ENCODE measurements at places on chromosomes 11 and 22.
A peak's percentile ranks its signal among the peaks of the same experiment; 100 is the strongest.

DNA sequence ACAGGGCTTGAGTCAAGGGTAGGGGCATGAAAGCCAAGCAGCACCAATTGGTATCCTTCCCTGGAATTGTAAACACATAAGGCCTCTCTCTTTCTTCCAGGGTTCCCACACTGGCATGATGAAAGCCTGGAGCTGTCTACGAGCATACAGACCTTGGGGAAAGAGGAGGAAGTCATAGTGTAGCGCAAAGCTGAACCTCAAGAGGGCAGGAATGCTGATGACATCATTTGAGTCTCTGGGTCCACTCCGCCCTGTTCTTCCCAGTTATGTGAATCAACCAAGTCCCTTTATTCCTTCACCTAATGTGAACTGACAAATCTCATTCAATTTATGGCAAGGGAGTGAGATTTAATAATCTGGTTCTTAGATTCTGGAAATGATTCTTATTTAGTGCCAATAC lies 266.4 kb upstream of the NCAM1 start:
- no peak for DNase-seq

GRCh38 chr11:112024773-112025678 lies at the start of gene DLAT:
TSS of gene DLAT (plus strand) at chr11:112025408. CDS start at chr11:112025473, 65 bp downstream.
- peak; percentile 81 for DNase-seq

GRCh38 chr22:43567691-43568324 lies 156.0 kb downstream of the MPPED1 start:
- no peak for DNase-seq

GRCh38 chr11:70225681-70226177 lies 22.6 kb downstream of the FADD start:
- DNase-seq: no peak

DNA sequence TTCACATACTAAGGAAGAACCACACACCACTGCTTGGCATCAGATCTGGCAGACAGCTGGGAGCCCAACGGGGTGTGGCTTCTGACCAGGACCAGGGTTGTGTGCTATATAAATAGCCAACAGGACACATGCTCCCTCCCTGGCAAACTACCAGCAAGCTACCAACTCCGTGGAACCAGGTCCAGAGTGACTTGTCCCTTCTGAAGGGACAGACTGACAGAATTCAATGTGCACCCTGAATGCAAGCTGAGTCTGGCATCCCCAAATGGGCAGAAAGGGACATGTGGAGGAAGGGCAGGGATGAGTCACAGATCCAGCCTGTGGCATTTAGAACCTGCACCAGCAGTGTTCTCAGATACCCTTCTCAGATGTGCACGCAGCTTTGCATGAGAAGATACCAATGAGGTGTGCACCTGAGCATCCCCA lies 92.9 kb downstream of the MICAL3 start:
- peak; percentile 19 for DNase-seq

- no peak for DNase-seq
These were observed 200.5 kb downstream of the DDX10 start for GRCh38 chr11:108865406-108865805.

DNA sequence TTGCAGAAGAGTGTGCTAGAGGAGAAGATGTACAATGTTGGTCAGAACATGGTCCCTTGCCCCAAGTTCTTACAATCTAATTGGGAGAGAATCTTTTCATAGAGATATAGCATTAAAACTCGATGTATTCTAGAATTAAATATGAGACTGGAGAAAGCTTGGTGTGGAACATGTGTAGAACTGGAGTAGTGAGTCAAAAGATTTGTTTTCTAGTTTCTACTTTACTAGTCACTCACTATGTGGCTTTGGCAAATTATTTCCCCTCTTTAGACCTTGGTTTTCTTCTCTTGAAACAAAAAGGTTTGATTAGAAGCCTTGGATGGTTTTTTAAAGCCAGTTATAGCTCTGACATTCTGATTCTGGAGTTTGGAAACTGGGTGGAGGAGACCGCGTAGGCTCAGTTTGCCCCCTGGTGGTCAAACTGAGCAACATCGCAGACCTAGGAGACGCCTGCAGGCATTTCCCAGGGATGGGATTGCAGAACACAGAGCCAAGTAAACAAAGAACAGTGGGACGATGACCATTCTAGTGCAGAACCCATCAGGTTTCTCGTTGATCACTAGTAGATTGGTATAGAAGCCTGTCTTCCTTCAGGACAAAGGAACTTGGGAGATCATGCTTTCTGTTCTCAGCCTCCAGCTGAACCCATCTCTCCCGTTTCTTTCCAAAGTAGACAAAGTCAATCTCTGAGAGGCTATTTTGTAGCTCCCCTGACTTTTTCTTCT lies 8.5 kb upstream of the CHRDL2 start:
- peak; percentile 63 for DNase-seq

DNA sequence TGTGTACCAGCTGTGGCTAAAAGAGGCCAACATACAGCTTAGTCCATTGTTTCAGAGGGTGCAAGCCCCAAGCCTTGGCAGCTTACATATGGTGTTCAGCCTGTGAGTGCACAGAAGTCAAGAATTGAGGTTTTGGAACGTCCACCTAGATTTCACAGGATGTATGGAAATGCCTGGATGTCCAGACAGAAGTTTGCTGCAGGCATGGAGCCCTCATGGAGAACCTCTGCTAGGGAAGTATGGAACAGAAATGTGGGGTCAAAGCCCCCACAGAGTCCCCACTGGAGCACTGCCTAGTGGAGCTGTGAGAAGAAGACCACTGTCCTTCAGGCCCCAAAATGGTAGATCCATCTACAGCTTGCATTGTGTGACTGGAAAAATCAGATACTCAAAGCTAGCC lies 42.2 kb upstream of the PTH start:
- no peak for DNase-seq

DNA sequence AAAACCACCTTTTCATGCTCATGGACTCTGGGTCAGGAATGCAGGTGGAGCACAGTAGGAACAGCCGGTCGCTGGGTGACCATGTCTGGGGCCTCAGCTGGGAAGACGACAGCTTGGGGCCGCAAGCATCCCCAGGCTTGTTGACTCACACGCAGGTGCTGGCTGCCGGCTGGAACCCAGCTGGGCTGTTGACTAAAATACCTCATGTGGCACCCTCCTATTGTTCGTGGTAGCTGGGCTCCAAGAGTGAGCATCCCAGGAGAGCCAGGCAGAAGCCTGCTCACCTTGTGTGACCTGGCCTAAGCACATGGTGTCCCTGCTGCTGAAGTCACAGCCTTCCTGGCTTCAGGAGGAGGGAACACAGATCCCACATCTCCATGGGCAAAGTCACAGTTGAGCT lies 9.4 kb downstream of the DPP3 start:
- DNase-seq: no peak

DNA sequence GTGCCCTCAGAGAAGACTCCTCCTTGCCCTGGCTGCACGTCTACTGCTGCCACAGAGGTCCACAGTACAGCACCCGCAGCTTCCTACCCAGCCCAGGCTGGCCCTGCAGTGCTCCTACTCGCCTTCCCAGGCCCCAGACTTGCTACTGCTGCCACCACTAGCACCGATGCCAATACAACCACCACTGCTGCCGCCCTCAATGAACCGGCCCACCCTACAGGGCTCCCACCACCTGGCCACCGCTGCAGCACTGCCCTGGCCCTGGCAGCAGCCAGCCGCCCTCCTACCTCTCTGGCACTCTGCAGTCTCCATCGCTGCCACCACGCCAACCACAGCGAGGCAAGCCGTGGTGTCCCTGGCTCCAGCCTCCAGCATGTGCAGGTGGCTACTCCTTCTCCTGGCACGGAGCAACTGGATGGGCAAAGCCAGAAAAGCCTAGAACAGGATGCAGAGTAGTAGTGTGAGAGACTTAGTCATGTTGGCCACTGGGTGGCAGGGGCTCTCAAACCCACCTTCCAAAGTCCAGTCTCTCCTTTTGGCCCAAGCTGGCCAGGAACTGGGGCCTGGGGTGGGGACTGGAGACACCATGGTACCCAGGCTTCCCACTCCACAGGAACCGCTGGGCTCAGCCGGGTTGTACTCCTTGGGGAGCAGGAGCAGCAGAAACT lies 39.4 kb downstream of the C22orf42 start:
- no peak for DNase-seq

GRCh38 chr11:32489464-32489863 lies 54.1 kb upstream of the WT1 start:
- DNase-seq: no peak

DNA sequence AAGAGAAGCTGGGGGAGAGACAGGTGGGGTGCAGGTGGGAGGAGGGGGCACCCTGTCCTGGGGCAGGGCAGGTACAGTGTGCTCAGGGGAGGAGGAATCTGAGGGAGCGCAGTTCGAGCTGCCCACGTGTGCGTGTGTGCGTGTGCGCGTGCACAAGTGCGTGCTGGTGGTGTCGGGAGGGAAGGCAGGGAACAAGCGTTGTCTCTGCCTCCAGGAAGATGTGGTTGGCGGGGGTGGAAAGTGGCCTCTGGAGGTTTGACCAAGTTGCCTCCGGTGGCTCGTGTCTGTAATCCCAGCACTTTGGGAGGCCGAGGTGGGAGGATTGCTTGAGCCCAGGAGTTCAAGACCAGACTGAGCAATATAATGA lies 49.9 kb upstream of the THY1 start:
- DNase-seq: no peak

DNA sequence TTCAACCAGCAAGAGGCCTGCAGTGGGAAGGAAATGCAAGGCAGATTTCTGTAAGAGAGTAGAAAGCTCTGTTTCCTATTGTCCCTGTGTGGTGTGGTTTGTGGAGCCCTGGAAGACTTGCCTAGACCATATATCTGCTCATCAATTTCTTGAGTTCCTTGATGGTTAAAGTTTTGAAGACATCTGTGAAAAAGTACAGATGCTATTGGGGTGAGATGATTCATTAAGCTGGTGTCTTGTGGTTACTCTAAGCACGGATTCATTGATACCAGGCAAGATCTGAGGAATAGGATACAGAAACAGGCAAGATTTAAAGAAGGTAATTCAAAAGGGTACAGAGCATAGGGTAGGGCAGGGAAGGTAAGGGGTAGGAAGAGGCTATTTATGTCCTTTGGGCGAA lies 275.8 kb upstream of the SESN3 start:
- DNase-seq: no peak

DNA sequence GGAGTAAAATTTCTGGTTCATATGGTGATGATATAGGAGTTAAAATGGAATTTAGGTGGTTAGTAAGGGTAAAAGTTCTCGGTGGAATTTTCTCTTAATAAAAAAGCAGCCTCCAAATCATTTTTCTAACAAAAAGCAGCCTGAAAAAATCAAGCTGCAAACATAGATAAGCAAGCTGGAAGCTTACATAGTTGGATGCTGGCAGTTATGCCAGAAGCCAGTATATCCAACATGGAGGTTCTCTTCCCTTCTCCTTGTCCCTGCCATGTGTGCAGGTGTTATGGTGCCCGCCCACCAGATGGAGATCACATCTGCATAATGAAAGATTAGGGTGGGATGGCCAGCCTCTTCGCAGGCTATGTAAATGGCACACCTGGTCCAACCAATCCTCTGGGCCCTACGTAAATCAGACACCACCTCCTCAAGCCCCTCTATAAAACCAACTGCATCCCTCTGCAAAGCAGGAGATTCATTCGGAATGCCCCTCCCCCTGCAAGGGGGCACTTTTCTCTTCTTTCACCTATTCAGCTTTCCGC lies 22.4 kb downstream of the PIWIL3 start:
- DNase-seq: no peak

- no peak for DNase-seq
These were observed 71.6 kb downstream of the EXT2 start for GRCh38 chr11:44167046-44167445.

- no peak for DNase-seq
These were observed 3.6 kb upstream of the SLC5A4 start for GRCh38 chr22:32258791-32259190.

- peak; percentile 66 for DNase-seq
These were observed 1.7 kb upstream of the DDX6 start for GRCh38 chr11:118792570-118793124.

DNA sequence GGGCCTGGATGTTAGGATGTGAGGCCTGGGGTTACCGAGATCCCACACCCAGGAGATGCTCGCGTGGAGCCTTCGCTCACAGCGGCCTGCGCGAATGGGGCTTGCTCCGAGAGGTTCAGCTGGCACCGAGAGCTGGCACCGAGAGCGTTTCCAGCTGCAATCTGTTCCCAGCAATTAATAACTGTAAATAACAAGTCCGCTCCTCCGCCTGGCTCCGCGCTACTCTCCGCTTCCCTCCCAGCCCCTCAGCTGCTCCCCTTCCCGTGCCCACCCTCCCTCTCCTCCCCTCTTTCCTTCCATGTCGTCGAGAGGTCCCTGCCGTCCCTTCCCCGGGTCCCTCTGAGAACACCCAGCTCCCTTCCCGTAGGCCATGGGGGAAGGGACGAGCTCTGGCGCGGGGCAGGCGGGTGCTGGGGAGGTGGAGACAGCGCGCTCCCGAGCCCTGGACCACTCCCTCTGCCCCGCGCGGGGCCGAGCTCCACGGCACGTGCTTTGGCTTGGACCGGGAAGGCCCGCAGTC lies 110.8 kb downstream of the WNT7B start:
- no peak for DNase-seq

GRCh38 chr11:87966694-87967093 lies 208.5 kb downstream of the RAB38 start:
- DNase-seq: no peak

DNA sequence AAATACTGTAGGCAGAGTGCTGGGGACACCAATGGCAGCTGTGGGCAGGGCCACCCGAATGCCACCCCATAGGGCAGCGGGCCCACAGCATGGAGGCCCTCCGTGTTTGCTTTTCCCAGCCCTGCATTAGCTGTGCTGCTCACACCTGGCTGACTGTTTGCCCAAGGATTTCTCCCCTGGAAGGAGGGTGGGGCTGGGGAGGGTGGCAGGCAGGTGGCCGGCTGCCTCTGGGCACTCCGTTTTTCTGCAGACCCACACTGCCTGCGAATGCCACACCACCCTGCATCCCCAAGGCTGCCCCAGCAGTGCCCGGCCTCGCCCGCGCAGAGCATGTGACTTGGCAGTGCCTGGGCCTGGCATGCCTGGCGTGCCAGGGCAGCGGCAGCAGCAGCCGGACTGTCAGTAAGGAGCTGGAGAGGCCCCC lies 19.6 kb downstream of the DAGLA start:
- DNase-seq: no peak

DNA sequence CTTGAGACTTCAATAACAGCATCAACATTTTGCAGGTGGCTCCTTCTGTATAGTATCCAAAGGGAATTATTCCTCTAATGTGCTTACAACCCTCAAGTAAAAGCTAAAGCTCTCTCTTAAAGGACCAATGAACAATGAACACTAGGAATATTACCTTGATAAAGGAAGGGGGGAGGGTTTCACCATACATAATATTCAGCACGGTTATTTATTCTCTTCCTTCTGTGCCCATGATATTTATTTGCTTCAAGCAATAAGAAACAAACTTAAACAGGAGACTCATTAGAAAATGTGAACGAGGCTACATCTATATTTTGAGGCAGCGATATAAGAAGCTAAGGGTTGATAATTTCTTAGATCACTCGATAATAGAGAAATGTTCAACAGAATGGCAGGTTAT lies 21.2 kb downstream of the BLID start:
- no peak for DNase-seq

DNA sequence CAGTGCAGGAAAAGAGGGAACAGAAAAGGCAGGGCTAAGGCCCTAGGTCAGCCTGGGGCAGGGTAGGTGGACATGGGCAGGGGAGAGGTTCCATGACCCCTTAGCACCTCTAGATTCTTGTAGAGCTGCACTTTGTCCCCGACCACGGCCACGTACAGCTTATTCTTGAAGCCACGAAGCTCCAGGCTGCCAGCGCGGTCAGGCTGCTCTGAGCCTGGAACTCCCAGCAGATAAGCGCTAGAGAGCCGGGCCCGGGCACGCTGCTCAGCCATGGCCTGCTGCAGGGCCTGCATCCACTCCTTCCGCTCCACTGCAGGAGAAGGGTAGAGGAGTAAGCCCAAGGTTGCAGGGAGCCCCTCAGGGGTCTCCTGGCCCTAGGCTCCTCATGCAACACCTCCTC lies 36.1 kb upstream of the PDE2A start:
- no peak for DNase-seq

Measured in HFFc6 (cell line).